RPMI8226 (cell line): ENCODE measurements at places on chromosomes 3 and 15.
A peak's percentile ranks its signal among the peaks of the same experiment; 100 is the strongest.

DNA sequence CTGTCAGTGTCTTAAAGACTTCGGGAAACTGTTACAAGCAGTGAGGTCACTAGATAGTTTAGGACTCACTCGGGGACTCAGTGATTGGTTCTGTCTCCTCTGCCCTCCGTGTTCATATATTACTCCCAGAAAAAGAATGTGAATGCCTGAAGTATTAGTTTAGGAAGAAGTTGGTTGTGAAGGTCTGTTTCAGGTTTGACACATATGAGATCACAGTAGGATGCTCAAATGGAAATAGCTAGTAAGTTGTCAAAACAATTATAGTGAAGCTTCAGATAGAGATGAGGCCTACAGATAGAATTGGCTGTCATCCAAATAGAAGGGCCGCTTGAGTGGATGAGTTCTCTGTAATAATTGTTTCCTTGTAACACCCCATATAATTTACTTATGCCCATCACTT, 172.6 kb downstream of the PLCL2 start:
- DNase-seq, result no peak

GRCh38 chr3:183745300-183746098, 47.9 kb downstream of the YEATS2 start:
- DNase-seq, result no peak

- DNase-seq, result peak; percentile 33
These were observed 26.0 kb downstream of the XPC start for GRCh38 chr3:14152233-14152962.

- no peak for DNase-seq
These were observed 9.4 kb downstream of the IGF1R start for GRCh38 chr15:98657721-98658120.

DNA sequence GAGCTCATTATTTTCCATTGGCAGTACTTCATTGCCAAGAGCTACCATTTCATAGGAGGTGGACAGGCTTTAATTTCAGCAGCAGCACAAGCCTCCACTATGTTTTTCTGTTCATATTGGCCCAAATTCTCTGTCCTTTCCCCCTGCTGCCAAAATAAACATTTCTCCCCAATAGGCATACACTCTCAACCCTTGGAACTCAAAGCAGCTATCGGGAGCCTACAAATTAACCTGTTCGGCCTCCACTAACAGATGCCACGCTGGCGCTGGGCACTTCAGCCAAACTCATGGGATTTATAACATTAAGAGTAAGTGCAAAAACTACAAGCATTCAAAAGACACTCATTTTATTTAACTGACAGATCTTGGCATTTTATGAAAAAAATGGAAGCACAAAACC, 95.7 kb downstream of the NSUN3 start:
- no peak for DNase-seq

- DNase-seq, result no peak
These were observed 149.7 kb upstream of the NUDT16 start for GRCh38 chr3:131231710-131232389.
